ENCODE measurements at places on chromosomes 13 and 19.

DNA sequence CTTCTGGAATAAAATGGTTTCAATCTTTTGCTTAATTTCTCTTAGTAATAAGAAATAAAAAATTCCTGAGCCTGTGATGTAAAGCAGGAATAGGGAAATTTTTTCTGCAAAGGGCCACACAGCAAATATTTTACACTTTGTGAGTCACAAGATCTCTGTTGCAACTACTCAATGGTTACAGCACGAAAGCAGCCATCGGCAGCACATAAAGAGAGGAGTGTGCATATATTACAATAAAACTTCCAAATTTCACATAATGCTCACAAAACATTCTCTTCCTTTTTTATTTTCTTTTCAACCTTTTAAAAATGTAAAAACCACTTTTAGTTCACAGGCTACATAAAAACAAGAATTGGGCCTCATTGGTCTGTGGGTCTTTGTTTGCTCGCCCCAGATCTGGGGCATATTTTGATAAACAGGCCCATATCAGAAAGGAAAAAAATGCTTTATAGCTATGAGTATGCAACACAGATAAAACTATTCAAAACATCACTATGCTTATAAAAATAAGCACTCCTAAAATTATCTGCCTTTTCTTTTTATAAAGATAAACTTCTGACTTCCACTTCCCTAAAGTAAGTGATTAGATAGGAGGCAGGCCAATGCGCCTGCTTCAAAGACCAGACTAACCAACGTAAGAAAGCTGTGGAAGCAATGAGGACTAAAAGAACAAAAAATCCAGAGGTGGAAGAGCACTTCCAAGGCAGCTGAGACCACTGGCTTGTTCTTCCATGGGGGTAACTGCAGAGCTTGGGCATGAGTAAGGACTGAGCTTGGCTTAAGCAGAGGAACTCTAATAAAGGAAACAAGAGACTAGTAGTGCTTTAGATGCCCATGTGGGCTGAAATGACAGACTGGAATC lies 26.5 kb downstream of the MYCBP2 start:
- no peak for DNase-seq

GRCh38 chr19:10352764-10353671 lies 13.6 kb upstream of the ICAM3 start:
- no peak for DNase-seq

GRCh38 chr19:43809762-43810696 lies 7.8 kb upstream of the LYPD5 start:
- DNase-seq: no peak

- no peak for DNase-seq
Measured at GRCh38 chr19:4371247-4372164, 28.1 kb downstream of the MPND start.

DNA sequence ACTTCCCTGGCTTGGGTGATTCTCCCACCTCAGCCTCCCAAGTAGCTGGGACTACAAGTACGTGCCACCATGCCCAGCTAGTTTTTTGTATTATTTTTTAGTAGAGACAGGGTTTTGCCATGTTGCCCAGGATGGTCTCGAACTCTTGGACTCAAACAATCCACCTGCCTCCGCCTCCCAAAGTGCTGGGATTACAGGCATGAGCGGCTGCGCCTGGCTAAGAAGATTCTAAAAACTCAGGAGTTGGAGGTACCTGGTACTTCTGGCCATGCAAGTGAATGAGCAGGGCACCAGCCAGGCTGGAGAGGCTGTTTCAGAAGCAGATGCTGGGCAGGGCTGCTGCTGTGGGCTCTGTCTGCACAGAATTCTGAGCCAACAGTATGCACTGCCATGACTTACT lies 6.1 kb downstream of the MZF1 start:
- DNase-seq: no peak

GRCh38 chr19:1901940-1902404 lies 3.2 kb upstream of the ADAT3 start:
- DNase-seq: no peak
